MCF 10A (cell line): ENCODE measurements at places on chromosomes 11 and 22. TPM values are rescaled to one million over a fixed set of nuclear protein-coding genes. Genes with fewer than 3 reads are reported as not detected.

DNA sequence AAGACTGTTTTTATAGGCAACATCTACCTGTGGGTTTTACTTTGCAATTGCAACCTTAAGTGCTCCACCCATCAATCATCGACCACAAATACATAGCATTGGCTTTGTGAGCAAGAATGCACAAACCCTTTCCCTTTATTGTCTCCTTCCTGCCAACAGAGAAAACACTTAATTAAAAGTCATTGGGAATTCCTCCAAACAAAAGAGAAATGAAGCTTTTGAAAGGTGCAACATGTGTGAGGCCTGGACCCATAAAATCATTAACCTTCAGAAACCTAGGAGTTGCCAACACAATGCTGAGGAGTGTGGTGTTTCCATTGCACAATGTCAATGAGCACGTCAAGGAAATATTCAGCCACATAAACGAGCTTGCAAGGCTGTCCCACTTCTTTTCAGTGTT is 223.2 kb downstream of the BLID start:
- no peak overlapping the region for H3K27ac ChIP-seq
- peak; percentile 72 for DNase-seq
- no peaks in the 10 kb centered on the region for H3K27me3 ChIP-seq
- H3K4me1 ChIP-seq, result peaks cover 67% of the 10 kb centered on the region

DNA sequence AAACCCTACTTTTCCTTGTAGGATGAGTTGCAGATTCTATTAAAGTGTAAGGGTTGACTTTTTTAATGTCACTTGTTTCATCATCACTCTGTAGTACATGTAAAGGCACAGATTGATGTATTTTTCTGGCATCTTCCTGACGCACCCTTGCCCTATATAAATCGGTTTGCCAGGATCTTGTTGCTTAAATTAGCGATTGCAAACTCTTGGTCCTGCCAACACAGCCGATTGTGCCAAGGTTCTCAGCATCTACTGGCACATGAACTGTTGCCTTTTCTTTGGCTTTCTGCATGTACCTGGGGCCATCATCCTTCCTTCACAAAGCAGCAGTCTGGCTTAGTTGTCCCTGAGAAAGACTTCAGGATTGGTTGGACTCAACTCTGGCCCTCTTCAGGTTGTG is 7.5 kb upstream of the LIN7C start:
- no peak overlapping the region for H3K4me3 ChIP-seq
- H3K27ac ChIP-seq, result no peak overlapping the region
- H3K27me3 ChIP-seq, result no peaks in the 10 kb centered on the region
- peak; percentile 11 for DNase-seq
- H3K36me3 ChIP-seq, result no peaks in the 10 kb centered on the region

GRCh38 chr11:83282084-83282716 is 4.0 kb downstream of the CCDC90B start:
- H3K27ac ChIP-seq, result no peak overlapping the region
- H3K36me3 ChIP-seq, result peaks cover 32% of the 10 kb centered on the region

GRCh38 chr11:120839846-120840402 is 184.0 kb upstream of the TBCEL start:
- H3K4me3 ChIP-seq, result no peak overlapping the region
- no peaks in the 10 kb centered on the region for H3K36me3 ChIP-seq
- H3K27me3 ChIP-seq, result peaks cover 55% of the 10 kb centered on the region
- no peaks in the 10 kb centered on the region for H3K4me1 ChIP-seq

- H3K4me1 ChIP-seq, result peaks cover 14% of the 10 kb centered on the region
- no peak overlapping the region for H3K4me3 ChIP-seq
- H3K27me3 ChIP-seq, result no peaks in the 10 kb centered on the region
- DNase-seq, result no peak
Measured at GRCh38 chr22:38258895-38259294, 13.9 kb downstream of the TMEM184B start.

DNA sequence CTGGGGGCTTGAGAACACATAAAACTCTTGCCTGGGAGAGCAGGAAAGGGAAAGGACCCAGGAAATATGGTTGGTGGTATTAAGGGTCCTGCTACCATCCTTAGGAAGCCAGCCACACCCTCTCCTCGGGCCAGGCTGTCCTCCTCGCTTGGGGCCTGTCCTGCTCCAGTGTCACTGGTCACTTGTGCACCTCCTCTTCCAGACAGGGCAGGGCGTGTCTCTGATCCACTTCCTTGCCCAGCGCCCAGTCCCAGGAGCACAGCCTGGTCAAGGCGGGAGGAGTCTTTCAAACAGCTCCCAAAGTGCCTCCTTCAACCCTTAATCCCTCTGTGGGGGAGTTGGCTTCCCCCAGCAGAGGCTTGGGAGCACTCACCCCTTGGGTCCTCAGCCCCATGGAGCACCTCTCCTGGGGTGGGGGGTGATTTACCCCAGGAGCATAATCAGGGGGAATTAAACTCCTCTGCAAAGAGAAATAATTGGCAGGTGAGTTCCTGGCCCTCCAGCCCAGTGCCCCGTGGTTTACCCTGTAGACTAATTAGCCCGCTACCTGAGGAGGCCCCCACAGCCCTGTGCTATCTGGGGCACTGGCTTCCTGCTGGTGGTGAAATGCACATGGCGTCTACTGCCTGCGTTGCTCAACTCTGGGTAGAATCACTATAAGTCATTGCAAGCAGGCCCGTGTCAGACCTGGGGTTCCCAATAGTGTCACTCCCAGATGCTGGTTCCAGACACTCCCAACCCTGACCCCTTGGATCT is 8.0 kb downstream of the TMPRSS6 start:
- H3K27ac ChIP-seq, result no peak overlapping the region
- no peak overlapping the region for H3K4me3 ChIP-seq
- H3K4me1 ChIP-seq, result no peaks in the 10 kb centered on the region
- H3K36me3 ChIP-seq, result no peaks in the 10 kb centered on the region
- H3K27me3 ChIP-seq, result peaks cover 61% of the 10 kb centered on the region

GRCh38 chr11:86435711-86436110 is 61.0 kb downstream of the CCDC81 start:
- no peaks in the 10 kb centered on the region for H3K27me3 ChIP-seq
- H3K27ac ChIP-seq, result no peak overlapping the region
- H3K4me3 ChIP-seq, result no peak overlapping the region
- H3K4me1 ChIP-seq, result peaks cover 4% of the 10 kb centered on the region
- no peaks in the 10 kb centered on the region for H3K36me3 ChIP-seq
- DNase-seq, result no peak

DNA sequence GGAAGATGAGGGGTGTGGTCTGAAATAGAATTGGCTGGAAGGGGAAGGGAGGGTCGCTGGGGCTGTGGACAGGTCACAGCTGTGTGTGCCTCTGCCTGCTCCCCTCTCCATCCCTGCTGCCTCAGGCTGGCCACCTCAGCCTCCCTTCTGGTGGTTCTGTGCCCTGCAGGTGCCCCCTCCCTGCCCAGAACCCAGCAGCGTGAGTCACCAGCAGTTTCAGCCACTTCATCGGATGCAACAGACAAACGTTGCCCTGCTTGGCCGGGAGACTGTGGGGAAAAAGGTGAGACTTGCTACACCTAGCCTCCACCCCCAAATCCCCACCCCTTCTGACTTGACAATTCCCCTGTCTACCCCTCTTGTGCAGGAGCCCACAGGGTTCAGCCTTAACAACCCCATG is 21.8 kb upstream of the LRRC10B start:
- no peak overlapping the region for H3K4me3 ChIP-seq
- H3K27ac ChIP-seq, result no peak overlapping the region
- peaks cover 6% of the 10 kb centered on the region for H3K36me3 ChIP-seq
- peaks cover 11% of the 10 kb centered on the region for H3K27me3 ChIP-seq

DNA sequence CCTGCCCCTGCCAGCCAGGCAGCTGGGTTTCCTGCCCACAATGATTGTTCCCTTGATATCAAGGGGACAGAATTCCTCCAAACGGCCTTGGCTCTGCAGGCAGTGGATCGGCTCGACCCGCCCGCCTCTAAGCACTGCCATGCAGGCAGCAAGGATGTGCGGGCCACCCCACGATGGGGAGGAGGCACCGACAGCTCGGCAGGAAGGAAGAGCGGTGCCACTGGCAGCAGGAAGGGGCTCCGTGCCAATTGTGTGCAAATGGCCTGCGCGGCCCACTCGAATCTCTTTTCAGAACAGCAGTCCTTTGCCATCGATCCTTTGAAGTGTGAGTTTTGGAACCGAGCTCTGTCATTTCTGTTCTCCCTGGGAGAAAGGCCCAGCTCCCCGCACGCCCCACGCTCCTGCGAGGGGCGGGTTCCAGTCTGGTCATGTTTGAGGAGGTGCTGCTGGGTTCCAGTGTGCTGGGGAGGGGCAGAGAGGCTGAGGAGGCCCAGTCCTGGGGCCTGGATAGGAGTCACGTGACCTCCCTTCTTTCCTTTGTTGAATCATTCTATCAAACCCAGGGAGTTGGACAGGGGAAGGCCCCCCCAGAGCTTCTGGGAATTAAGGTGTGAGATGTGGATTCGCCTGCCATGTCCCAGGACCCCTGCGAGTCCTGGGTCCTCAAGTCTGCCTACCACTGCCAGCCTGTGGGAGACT is 406.0 kb downstream of the CTTN start:
- no peak overlapping the region for H3K4me3 ChIP-seq
- H3K27me3 ChIP-seq, result no peaks in the 10 kb centered on the region
- no peak overlapping the region for H3K27ac ChIP-seq
- no peaks in the 10 kb centered on the region for H3K4me1 ChIP-seq

DNA sequence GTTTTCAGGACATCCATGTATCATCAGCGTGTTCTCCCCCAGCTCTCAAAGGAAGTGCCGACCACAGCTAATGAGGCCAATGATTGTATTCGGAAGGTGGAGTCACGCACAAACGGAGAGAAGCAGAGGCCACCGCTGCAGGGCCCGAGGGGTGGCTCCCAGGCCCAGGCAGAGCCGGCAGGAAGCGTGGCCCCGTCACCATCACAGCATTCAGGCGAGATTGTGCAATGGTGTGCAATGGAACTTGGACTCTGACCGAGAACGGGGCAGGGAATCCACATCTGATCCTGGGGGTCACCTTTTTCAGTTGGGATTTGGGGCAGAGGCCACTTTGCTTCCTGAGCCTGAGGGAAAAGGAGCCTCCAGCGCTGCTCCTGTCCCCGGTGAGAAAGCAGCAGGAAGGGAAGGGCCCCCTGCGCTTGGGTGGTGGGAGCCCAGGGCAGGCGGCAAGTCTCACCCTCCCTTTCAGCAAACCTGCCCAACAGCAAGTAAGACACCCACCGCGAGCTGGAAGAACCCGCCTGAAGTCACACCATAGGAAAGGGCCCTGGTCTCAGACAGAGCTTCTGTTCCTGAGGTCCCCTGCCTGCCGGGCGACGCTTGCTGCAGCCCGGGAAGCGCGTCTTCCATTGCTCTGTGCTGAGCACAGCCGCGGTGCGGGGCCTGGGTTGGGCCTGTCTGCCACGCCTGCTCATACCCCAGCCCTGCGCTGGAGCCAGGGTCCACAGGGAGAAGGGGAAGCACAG is 1430.7 kb downstream of the BRD1 start:
- no peak overlapping the region for H3K4me3 ChIP-seq
- no peaks in the 10 kb centered on the region for H3K27me3 ChIP-seq
- DNase-seq, result no peak
- no peaks in the 10 kb centered on the region for H3K4me1 ChIP-seq
- no peak overlapping the region for H3K27ac ChIP-seq

GRCh38 chr22:37420686-37421467 is 6.4 kb downstream of the ELFN2 start:
- H3K36me3 ChIP-seq, result no peaks in the 10 kb centered on the region
- no peaks in the 10 kb centered on the region for H3K27me3 ChIP-seq
- peak overlapping the region; percentile 71 for H3K4me3 ChIP-seq
- peak; percentile 75 for DNase-seq
- H3K4me1 ChIP-seq, result peaks cover 35% of the 10 kb centered on the region

GRCh38 chr11:64268893-64269539 is 15.4 kb downstream of the BAD start:
- H3K4me3 ChIP-seq, result peak overlapping the region; percentile 96
- peak overlapping the region; percentile 96 for H3K27ac ChIP-seq
- H3K4me1 ChIP-seq, result peaks cover 23% of the 10 kb centered on the region
- DNase-seq, result peak; percentile 55
- H3K27me3 ChIP-seq, result no peaks in the 10 kb centered on the region

DNA sequence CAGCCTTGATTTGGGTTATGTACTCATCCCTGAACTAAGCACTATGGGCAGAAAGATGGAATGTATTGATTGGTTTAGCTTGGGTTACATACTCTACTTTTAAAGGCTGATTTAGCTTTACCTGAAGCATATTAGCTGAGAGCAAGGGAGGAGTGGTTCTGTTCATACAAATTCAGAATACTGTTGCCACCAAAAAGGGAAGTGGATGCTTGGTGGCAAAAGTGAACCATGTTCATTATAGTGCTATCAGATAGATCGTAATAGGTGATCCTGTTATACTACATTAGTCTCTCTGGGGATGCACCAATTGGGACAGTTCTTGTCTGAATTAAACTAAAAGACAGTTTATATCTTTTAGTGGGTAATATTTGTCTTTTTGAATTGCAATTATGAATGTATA is 44.5 kb upstream of the RRM1 start:
- no peak for DNase-seq
- peaks cover 6% of the 10 kb centered on the region for H3K36me3 ChIP-seq
- no peaks in the 10 kb centered on the region for H3K27me3 ChIP-seq
- no peak overlapping the region for H3K4me3 ChIP-seq

DNA sequence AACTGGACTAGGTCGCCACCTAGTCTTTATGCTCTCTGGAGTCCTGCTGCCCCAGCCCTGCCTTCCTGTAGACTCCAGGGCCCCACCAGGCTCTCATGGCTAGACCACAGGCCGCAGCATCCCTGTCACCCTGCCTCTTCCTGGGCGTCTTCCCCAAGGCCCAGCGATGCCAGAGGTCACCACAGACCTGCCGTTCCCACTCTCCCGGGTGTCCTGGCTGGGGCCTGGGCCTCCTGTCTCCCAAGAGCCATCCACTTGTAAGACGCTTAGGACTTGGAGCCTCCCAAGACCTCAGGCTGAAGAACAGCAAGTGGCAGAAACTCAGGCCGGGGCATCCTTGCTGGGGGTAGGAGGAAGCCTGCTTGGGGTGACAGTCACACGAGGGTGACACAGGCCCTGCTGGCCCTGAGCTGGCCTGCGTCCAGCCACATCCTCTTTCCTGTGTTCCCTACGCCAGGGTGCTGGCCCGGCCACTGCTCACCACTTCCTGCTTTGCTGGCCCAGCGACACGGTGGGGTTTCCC is 2.0 kb upstream of the TCIRG1 start:
- H3K4me3 ChIP-seq, result no peak overlapping the region
- H3K27me3 ChIP-seq, result no peaks in the 10 kb centered on the region
- H3K27ac ChIP-seq, result no peak overlapping the region

DNA sequence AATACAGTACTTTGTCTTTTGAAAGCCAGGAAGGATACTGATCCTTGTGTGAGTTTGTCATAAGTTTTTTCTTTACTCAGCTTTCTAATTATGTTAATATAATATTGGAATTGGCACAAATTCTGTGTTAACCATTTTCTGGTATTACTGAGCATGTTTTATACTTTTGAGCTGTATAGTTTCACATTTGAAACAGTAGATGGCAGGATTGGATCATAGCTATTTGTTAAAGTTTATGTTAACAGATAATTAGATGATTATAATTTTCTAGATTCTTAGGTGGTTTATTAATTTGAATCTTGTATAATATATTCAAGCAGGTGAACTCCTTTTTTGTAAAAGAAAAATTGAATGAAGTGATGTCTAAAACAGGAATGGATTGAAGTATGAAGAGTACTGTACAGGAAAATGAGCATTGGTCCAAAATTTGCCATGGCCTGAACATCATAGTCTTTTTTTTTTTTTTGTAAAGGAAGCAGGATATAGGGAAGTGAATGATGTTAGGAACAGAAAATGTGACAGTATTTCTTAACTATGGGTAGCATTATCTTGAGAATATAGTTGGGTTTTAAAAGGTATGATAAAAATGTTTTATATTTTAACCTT is 102.0 kb downstream of the CYP2R1 start:
- H3K27ac ChIP-seq, result no peak overlapping the region
- no peaks in the 10 kb centered on the region for H3K36me3 ChIP-seq
- H3K4me3 ChIP-seq, result no peak overlapping the region
- no peaks in the 10 kb centered on the region for H3K4me1 ChIP-seq
- peak; percentile 21 for DNase-seq

The KCNK4 gene
- total RNA-seq, result not detected in 2 replicates

The PRR33 gene
- not detected in 2 replicates for total RNA-seq

The TRIM48 gene
- not detected in 2 replicates for total RNA-seq

The NCAPH2 gene
- total RNA-seq, result 31.6 and 39.8 TPM in 2 replicates

The IPO7 gene
- 116 and 145 TPM in 2 replicates for total RNA-seq
